DMS 273 treated with DMSO at 0.1 percent for 48 hours (cell line): ENCODE measurements at places on chromosomes 2 and 18.
A peak's percentile ranks its signal among the peaks of the same experiment; 100 is the strongest.

DNA sequence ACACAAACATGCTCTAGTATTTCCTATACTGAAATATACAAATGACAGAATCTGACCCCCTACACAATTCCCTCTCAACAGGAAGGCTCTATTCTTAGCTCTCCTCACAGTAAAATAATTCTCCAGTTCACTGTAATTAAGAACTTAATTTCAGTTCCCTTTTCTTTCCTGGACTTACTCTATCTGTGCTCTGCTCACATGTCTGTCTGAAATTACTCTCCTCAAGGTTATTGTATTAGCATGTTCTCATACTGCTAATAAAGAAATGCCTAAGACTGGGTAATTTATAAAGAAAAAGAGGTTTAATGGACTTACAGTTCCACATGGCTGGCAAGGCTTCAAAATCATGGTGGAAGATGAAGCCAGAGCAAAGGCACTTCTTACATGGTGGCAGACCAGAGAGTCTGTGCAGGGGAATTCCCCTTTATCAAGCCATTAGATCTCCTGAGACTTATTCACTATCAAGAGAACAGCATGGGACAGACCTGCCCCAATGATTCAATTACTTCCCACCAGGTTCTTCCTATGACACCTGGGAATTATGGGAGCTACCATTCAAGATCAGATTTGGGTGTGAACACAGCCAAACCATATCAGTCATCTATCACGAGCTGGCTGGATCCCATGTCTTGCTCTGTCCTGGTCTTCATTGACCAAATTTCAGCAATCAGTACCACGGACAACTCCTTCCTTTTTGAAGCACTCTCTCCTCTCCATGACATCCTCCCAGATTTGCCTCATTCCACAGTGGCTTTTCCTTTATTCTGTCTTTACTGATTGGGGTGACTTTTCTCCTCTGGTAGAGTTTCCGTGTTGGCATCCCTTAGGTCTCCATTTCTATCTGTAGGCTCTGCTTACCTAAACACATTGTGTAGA, 110.9 kb downstream of the GALR1 start:
- DNase-seq = no peak

DNA sequence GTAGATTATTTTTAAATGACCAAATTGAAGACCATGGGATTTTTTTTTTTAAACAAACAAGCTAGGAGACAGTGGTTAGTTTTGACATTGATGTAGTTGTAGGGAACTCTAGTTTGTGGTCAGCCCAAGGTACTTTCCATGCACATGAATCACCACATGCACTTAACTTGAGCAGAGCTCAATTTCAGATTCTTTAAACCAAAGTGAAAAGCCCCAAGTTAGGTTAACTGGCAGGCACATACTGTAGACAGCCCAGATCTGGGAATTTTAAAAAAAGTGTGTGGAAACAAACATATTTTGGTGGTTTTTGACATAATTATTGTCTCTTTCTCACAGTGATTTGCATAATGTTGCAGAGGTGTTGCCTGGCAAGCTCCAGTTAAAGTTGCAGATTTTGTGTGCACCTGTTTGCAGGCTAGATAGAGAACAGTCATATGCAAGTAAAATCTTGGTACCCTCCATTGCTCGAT, 88.4 kb downstream of the BCL2L11 start:
- DNase-seq = no peak

DNA sequence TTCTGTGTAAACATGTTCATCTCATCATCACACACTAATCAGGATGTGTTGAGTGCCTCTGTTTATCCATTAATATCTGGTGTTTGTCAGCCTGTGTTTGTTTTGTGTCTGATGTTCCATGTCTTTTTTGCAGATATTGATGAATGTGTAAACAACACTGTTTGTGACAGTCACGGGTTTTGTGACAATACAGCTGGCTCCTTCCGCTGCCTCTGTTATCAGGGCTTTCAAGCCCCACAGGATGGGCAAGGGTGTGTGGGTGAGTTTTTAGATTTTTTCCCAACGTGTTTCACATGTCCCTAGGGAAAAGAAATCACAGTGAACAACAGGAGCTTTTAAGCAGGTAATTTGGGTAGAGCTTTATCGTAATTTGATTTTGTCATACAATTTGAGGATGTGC, 133.7 kb upstream of the RASGRP3 start:
- DNase-seq = no peak

- DNase-seq = no peak
Measured at GRCh38 chr18:79517341-79517740, 121.6 kb downstream of the NFATC1 start.

DNA sequence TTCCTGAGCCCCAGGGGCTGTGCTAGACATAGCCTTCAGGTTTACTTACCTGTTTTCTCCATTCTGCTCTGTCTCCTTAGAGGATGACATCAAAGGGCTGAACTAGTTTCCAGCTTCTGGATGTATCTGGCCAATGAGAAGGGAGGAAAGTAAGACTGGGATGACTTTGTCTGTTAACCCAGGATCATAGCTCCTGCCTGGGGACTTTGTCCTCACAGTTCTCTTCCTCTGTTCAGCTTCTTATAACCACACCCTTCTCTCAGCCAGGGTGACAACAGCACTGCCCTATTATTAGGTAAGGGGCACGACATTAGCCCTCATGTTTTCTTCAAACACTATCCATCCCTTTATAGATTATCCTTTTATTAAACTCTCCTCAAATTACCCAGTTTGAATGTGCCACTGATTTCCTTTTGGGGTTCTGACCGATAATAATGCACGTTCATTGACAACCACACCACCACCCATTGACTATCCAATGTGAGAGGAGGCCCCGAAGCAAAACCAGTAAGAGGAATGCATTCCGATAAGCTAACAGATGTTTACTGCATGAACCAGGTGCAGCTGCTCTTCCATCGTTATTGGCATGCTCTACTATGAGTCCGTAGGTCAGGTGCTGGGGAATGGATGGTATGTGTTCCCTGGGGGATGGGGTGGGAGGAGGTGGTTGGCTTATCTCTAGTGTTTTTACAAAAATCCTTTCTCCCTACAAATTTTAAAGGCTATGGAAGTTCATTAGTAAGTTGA, 23.5 kb downstream of the TSN start:
- no peak for DNase-seq

DNA sequence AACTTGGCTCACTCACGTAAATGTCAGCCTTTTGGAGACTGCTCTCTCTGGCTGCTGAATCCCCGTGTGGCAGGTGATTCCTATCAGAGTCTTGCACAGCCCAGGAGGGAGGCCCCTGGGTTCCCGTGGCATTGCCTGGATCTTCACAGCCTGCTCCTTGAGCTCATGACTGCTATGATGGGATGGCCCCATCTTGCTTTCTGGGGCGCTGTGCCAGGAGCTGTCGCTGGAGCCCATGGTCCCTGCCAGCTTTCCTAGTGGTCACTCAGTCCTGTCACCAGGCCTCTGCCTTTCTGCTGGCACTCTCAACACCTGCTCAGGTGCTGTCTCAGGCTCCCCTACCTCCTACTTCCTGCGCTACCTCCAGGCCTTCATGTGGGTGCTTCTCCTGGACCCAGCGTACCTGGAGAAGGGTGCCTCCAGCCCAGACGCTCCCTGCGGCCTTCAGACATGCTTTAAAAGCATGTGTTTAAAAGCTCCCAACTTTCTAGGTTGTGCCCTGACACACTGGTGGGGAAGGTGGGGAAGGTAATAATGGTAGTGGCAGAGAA, 110.1 kb downstream of the MCFD2 start:
- DNase-seq = no peak

DNA sequence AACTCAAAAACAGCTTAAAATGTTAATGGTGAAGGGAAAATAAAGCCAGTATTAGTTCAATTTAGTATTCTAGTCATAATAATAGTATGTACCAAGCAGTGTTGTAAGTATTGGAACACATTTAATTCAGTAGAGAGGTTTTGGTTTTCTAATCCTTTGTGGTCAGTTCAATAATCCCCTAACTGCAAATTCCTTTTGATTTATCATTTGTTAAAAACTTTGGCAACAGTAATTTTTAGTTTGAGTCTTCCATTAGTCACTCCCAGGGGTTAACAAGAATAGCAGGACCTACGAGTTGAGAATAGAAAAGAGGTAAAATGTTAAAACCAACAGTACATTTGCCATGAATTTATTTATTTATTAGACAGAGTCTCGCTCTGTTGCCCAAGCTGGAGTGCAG, 10.7 kb downstream of the MRPL44 start:
- DNase-seq = no peak

DNA sequence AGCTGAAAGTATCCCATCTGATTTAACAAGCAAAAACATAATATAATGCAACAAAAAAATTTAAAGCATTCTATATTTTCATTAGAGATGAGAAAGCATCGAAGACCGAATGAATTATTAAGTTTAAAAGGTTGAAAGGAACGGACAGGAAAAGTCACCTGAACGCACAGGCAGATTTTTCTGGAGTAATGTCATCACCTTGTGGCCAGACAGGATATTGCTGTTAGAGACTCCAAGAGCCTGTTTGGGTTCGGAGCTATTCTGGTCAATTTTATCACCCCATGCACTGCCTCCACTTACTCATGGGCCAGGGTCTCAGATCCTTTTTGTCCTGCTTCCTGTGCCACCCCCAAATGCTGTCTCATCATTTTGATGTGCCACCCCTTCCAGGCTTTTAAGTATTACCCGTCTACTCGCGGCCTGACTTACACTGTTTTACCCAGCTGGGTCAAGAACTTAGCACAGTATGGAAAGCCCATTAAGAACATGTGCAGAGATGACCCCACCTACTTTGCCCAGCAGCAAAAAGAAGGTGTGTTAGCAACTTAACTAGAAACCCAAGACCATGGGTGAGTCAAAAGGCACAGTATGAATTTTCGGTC, 27.3 kb downstream of the GKN2 start:
- peak; percentile 24 for DNase-seq

DNA sequence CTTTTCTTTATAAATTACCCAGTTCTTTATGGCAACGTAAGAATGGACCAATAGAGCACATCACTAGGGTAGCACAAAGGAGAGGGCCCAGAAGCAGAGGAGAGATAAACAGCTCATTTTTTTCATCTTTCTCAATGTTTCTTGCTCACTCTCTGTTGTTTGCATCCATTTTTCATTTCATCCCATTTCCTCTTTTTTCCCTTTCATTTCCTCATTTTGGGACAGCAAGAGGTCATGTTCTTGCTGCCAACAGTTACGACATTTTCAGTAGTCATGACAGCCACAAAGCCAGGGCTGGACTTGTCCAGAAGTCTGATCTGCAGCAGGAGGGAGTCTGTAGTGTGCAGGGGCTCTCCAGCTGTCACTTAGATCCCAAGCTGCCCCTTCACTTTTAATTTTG, 52.7 kb upstream of the CYP1B1 start:
- no peak for DNase-seq

DNA sequence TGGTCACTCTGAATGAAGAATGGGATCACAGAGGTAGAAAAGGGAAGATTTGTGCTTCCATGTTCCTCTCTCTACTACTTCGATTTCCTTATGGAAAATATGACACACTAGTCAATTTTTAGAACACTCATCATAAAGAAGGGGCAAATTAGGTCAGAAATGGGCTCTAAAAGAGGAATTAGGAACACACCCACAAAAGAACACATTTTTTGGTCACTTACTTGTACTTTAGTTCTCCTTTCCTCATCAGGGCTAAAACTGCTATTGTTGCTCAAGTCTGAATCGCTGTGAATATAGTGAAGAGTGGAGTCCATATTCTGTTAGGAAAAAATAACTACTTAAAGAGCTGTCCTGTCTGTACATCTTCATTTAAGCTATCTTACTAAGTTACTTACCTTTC, 52.6 kb downstream of the PPP4R1 start:
- DNase-seq = no peak

DNA sequence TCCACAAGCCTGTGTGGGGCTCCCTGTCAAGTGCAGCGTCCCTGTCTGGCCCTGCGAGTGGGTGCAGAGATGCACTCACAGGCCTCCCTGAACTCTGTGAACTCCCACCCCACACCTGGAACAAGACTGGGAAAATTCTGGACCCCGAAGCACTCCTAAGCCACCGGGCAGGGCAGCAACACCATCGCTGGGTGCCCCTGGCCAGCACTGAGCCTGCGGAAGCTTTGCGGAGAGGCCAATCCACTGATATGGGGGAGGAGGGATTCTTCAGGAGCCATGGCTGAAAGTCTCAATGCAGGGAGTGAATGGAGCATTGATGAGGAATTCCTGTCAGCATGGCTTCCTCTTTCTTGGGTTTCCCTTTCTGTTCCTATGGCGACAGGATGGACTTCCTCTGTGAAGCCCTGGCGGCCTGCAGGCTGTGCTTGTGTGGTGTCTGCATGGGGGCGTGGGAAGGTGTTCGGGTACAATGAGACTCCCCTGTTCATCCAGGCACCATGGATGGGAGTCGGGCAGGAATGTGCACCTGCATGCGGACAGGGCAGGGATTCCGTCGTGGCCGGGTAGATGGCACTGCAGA, 15.1 kb downstream of the TRIB2 start:
- DNase-seq = no peak

GRCh38 chr2:209505410-209505809, 81.6 kb downstream of the MAP2 start:
- no peak for DNase-seq

- no peak for DNase-seq
Measured at GRCh38 chr2:18430996-18431748, 129.3 kb downstream of the RDH14 start.

- no peak for DNase-seq
Measured at GRCh38 chr2:127163921-127164320, 56.2 kb downstream of the CYP27C1 start.

DNA sequence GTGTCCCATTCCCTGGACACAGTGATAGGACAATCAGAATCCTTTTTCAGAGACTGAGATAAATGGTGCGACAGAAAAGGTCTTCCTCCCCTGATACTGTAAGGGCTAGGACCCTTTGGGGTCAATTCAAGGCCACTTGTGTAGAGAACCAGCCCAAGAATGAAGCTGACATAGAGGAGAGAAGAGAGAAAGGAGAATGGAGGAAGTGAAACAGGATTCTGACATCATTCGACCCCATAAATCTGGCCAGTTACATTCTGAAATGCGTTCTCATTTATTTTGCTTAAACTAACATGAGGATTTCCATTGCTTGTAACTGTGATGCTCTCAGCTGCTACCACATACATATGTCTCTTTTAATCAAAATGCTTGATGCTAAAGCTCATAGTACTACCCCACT, 148.1 kb downstream of the TMEM163 start:
- no peak for DNase-seq

GRCh38 chr18:73520229-73520628, 627.4 kb downstream of the FBXO15 start:
- no peak for DNase-seq
